Sciatic nerve (tissue), 2 donors: ENCODE measurements at places on chromosomes 13 and 19. TPM values are rescaled to one million over a fixed set of nuclear protein-coding genes. Genes with fewer than 3 reads are reported as not detected.
A peak's percentile ranks its signal among the peaks of the same experiment; 100 is the strongest.

- peak; percentile 88 for DNase-seq
Observed at GRCh38 chr19:49875857-49876421, 1.2 kb downstream of the AKT1S1 start.

DNA sequence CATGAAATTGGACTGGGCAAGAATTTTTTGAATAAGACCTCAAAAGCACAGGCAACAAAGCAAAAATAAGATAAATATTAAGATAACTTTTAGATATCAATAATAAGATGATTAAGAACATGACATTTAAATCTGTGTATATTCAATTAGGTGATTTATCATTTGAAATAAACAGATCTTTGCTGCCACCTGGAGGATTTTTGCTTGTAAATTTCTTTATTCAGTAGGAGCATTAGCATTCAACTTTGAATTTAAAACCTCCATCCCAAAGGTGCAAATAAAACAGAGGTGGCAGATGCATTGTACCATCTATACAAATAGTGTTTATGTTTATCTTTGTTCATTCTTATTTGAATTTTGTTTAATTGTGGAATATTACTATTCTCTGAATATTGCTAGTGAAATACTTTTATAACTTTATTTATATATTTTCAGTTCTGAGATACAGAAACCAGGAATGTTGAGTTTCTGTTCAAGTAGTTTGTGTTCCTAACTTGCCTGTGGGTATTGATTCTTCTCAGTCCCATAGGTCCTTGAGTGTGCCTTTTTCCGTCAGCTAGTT, 20.9 kb downstream of the COG6 start:
- DNase-seq: no peak

DNA sequence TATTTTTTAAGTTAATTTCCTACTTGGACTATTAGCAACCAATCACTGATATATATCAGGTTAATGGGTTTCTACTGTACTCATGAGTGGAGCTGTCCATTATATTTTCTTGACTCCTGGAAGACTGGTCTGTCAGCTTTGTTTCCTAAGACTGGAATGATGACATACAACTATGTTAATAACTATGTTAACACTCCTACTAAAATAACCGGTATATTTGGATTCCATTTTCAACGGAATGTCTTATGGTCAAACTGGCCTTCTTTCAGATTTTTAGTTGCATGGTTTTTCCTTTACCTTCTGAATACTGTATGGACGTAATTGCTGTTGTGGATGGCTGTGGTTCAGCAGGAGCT, 45.8 kb upstream of the GPI start:
- no peak for DNase-seq

GRCh38 chr13:87674247-87674738, 3.1 kb downstream of the SLITRK5 start:
- DNase-seq: no peak

GRCh38 chr19:32041681-32042292, 303.6 kb upstream of the ZNF507 start:
- DNase-seq: peak; percentile 81

DNA sequence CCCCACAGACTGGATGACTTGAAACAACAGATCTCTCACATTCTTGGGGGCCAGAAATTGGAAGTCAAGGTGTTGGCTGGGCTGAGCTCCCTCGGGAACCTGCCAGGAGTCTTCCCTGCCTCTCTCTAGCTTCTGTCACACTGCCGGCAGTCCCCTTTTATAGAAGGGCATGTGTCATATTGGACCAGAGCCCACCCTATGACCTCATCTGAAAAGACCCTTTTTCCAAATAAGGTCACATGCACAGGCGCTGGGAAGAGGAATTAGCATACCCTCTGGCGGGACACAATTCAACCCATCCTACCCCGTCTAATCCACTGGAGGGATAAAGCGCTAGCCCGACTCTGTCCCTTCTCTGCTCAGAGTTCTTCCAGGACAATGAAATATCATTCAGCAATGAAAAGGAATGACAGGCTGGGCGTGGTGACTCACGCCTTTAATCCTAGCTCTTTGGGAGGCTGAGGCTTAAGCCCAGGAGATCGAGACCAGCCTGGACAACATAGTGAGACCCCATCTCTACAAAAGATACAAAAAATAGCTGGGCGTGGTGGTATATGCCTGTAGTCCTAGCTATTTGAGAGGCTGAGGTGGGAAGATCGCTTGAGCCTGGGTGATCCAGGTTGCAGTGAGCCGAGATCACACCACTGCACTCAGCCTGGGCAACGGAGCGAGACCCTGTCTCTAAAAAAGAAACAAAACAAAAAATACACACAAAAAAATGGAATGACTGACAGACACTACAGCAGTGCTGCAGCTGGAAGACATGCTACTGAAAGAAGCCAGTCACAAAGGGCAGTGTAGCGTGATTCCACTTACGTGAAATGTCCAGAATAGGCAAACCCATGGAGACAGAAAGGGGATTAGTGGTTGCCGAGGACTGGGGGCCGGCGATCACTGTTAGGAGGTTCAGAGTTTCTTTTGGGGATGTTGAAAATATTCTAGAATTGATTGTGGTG, 28.5 kb downstream of the MEIS3 start:
- DNase-seq: no peak

GRCh38 chr13:60590800-60591747, 194.1 kb downstream of the TDRD3 start:
- DNase-seq: no peak

DNA sequence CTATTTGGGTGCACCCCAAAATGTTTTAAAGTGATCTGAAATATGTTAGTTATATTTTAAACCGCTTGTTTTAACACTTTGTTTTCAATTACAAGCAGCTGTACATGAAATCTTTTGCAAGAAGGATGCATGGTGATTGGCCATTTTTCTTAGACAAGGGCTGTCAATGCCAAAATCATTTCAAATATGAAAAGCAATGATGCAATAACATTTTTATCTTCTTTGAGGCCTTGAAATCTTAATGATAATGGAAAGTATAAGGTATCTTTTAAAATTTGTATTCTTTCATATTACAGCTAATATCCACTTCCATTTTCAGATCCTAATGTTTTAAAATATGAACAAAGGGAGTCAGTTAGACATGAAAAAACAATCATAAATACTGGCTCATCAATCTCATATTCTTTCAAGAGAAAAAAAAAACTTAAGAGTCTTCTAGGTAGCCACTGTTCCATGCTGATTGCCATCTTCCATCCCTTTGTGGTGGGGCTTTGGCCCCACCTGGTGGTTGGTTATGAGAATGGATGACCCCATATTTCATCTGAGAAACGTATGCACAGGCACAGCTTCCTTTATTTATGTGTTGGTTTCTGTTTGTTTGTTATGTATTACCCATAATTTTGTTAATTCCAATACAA, 330.3 kb upstream of the MIR17HG start:
- peak; percentile 58 for DNase-seq

DNA sequence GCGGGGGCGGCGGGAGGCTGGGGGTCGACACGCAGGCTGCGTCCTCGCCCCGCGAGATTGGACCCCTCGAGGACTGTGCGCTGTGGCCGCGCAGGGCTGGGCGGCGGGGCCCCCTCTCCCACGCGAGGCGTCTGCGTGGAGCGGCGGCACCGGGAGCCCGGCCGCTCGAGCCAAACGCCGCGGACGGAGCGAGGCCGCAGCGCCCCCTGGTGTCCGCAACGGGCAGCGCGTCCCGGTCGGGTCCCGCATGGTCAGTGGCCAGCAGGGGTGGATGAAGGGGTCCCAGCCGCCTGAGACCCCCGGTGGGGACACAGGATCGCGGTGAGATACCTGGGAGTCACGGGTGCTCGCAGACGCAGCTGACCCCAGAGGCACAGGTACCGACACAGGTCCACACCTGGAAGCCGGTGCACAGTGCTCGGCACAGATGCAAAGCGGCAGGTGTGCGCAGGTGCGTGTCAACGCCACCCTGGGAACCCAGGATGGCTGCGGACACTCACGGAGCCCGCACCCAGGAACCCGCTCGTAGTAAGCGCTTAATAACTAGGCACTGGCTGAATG, 2.1 kb upstream of the CIRBP start:
- DNase-seq: peak; percentile 89

DNA sequence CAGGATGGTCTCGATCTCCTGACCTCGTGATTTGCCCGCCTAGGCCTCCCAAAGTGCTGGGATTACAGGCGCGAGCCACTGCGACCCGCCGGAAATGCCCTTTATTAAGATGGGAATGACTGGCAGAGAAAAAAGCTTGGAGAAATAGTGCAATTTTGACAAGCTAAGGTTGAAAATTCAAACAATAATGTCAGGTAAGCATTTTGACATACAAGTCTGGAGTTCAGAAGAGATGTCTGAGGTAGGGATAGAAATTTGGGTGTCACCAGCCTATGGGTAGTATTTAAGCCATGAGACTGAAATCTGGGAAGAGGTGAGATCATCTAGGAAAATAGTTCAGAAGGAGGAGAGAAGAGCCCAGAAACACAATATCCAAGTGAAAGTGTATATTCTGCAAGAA, 17.1 kb upstream of the PAN3 start:
- no peak for DNase-seq

GRCh38 chr13:53601113-53601512, 572.5 kb downstream of the OLFM4 start:
- no peak for DNase-seq

DNA sequence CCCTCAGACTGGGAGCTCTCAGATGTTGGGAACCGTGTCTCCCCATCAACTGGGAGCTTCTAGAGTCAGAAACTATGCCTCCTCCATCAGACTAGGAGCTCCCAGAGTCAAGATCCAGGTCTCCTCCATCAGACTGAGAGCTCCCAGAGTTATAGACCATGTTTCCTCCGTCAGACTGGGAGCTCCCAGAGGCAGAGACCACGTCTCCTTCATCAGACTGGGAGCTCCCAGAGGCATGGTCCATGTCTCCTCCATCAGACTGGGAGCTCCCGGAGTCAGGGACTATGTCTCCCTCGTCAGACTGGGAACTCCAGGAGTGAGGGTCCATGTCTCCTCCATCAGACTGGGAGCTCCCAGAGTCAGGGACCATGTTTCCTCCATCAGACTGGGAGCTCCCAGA, 10.0 kb downstream of the CEACAM16 start:
- no peak for DNase-seq

DNA sequence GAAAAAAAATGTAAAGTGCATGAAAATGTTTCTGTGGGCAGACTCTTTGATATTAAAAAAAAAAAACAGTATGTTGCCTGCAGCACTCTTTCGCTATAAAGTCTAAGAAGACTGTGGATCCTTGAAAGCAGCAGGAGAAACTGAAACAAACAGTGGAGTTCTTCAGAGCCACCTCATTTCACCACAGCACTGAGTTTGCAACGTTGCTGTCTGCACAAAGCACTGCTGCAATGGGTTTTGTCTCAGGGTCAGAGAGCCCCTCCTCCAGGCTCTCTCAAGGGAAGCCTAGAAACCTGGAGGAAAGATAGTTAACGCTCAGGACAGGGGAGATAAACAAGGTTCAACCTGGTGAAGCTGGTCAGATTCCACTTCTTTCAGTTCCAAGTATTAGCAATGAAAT, 248.7 kb downstream of the EFNB2 start:
- DNase-seq: no peak

DNA sequence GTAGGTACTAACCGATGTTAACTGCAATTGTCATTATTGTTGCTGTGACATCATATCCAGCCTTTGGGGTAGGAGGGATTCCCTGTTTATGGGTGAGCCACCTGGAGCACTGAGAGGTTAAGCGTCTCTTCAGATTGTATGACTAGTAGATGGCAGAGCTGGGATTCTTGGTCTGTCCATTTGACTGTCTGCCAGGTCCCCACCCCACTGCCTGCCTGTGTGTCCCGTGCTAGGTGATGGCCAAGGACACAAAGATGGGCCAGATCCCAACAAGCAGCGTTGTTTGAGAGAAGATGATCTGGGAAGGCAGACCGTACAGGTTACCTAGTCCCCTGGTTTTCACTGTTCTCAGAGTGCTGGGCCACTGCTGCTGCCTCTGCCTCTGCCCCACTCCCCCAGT, 16.6 kb downstream of the PPP2R1A start:
- no peak for DNase-seq

GRCh38 chr13:93559718-93560117, 333.1 kb downstream of the GPC6 start:
- no peak for DNase-seq

DNA sequence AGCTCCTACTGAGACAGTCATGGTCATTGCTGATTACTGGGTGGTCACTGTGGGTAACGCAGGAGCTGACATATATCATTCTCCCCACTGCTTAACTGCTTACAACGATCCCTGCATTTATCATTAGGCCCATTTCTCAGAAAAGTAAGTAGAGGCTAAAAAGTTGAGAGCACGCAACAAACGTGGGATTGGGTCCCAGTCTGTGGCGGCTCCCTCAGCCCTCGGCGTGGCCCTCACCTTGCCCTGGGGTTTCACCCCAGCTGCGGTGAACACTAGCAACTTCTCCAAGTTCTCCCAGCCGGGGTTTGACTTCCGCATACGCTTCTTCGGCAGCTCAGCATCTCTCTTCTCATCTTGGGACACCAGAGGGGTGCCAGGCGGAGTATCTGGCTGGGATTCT, 2.5 kb downstream of the PNKP start:
- DNase-seq: no peak

DNA sequence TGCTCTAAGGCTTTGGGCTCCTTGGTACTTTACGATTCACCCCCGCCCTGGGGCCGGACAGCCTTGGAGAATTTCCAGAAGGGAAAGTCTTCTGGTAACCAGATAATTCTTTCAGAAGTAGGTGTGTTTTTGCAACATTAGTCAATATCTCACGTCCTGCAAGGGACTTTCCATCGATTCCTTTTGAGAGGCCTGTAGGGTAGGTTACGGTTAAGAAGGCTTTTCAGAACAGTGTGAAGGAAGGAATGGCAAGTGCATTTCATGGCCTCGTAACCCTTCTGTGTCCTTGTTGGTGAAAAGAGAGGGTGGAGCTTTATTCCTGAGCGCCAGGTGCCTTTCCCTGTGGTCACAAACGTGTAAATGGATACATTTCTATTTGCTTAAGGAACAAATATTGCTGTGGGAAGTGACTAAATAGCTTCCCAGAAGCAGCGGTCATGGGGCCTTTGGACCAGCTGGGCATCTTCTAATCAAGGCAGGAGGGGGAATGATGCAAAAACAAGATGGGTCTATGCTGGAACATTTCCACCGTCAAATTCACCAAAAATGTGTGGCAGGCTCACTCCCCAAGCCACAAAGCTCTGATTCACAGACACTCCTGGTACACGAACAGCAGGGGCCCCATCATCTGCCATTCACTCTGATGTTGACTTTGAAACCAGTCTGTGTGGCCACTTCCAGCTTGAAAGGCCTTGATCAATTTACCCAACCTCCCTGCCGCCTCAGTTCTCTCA, 99.2 kb downstream of the ANKRD10 start:
- DNase-seq: no peak

DNA sequence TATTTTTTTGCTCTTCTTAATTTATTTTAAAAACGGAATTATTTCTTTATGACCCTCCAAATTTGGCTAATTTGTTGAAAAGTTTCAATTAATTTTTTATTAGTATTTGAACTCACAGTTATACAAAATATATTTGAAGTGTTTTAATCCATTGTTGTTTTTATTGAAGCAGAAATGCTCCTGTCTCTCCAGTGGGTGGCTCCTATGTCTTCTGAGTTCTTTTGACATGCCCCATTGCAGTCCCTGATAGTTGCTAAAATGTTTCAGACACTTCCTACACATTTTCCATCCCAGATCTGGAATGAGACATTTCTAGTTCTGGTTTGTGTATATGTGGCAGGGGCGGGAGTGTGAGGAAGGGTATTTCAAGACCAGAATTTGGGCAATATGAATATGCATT, 579.4 kb upstream of the PRR20A start:
- DNase-seq: no peak

CACNG7 gene
- total RNA-seq: not detected

ZNF723 gene
- not detected for total RNA-seq

ZNF549 gene
- 9.5 TPM for total RNA-seq

MAG gene
- 82.2 TPM for total RNA-seq

NLRP4 gene
- total RNA-seq: not detected

ZNF415 gene
- total RNA-seq: 12.6 TPM

KDELR1 gene
- 104 TPM for total RNA-seq

ZNF480 gene
- total RNA-seq: 13.7 TPM

SMAD9 gene
- 30.5 TPM for total RNA-seq
